T-helper 1 cell (primary cell): ENCODE measurements at places on chromosomes 5 and 9.
A peak's percentile ranks its signal among the peaks of the same experiment; 100 is the strongest.

DNA sequence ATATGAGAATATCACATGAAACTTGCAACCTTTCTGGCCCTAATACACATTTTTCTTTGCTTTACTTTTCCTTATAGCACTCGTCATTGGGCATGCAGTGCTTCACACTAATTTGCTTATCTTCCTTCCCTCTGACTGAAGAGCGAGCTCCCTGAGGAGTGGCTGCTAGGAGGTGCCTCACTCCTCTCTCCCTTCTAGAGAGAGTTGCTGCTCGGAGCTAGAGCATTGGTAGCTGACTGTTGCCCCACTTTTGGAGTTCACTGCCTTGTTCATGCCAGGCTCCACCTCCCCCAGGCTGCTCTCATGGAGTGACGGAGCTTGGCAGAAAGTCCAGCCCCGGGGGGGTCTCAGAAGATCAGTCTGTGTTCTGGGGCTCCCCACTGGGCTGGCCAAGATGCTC, 413.2 kb downstream of the MED10 start:
- no peak for DNase-seq

DNA sequence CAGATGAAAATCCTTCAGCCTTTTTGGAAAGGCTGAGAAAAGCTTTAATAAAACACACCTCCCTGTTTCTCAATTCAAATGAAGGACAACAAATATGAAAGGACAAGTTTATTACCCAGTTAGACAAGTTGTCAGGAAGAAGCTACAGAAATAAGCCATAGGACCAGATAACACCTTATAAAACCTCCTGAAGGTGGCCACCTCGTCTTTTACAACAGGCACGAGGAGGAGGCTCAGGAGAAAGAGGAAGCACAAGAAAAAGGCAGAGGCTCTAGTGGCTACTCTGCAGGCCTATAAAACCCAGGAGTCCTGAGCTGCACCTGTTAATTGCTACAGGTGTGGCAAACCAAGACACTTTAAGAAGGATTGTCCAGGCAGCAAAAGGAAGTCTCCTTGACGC, 352.1 kb upstream of the CDH18 start:
- no peak for DNase-seq

DNA sequence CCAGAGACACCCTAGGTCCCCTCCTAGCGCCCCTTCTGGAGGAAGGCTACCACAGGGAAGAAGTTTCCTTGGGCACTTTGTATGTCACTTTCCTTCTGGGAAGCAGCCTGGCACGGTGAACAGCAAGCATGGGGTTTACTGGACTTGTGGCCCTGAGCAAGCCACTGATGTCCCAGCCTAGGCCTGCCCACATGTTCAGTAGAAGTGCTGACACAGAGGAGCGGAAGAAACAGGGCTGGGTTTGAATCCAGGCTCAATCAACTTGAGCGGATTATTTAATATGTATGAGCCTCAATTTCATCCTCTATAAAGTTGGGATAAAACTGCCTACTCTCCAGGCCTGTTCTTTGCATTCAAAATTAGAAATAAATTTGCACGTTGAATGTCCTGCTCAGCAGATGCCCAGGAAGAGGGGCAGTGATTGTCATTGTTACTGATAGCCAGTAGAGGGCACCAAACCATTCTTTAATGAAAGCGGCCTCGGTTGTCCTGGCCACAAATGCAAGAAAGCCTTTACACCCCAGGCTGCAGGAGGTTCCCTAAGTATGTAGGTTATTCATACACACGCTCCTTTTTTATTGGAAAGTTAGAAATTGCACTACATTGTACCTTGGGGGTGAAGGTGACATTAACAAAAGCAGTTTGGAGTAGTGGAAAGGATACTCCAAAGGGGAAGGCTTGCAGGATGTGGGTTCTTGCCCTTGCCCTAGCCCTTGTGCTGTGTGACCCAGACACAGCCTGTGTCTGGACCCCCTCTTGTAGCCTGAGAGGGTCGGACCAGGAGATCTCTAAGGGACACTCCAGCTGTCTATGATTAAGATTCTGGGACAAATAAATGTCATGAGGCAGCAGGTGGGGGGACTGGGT, 13.4 kb upstream of the XPA start:
- DNase-seq = peak; percentile 44

DNA sequence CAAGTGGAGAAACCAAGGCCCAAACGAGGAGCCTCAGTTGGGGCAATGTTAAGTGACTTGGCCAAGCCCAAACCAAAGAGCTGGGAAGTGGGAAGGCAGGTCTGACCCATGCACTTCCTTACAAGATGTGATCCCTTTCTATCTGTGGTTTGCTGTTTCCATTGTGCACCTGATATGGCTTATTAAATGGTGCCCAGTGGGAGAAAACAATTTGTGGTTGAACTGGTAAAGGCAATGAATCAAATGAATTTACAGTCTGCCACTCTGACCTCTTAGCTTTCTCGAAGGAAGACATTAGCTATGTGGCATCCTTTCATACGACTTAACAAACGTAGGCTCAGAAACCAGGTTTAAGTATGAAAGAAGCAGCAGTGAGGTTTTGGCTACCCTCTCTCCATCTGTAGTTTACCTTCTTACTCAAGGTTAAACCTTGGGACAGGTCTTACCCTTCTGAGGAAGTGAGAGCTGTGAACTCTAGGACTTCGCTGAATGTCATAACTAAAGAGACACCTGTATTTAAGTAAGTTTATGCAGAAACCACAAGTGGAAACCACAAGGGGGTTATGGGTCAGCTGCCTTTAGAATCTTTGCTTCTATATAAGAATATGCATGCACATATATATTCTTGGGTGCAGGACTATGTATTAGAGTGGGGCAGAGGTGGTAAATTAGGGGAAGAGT, 100.5 kb upstream of the SPATA31D4 start:
- DNase-seq = no peak
